Stimulated activated CD8-positive, alpha-beta memory T cell treated with anti-CD3 and anti-CD28 coated beads, Interleukin-12 subunit alpha, Interleukin-12 subunit beta, amount 100 ng/mL, for 1 hour (primary cell): ENCODE measurements at places on chromosomes 2 and 18.

GRCh38 chr2:12008425-12009061 lies 262.1 kb downstream of the LPIN1 start:
- no peak for DNase-seq

DNA sequence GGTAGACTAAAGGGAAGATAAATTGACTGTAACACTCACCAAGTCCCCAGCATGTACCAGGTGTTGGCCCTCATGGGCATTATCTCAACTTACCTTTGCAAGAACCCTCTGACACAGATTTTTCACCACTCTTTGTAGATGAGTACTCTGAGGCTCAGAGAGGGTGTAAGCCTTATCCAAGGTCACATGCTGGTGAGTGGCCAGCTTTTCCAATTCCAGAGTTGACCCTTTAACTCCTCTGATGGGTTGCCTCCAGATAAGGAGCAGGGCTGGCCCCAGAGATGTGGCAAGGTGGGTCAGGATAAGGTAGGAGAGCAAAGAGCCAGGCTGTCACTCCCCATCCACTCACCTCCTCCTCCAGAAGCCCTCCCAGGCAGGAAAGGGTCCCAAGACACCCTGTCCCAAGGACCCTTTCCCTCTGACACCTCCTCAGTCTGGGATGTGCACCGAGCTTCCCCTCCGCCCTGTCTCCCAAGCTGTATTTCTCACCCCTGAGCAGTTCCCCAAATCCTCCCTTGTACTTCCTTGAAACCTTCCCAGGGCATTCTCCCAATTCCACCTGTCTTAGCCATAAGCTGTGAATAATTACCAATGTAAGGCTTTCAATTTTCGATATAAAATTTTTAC lies 165.9 kb downstream of the ZFP36L2 start:
- DNase-seq: no peak

DNA sequence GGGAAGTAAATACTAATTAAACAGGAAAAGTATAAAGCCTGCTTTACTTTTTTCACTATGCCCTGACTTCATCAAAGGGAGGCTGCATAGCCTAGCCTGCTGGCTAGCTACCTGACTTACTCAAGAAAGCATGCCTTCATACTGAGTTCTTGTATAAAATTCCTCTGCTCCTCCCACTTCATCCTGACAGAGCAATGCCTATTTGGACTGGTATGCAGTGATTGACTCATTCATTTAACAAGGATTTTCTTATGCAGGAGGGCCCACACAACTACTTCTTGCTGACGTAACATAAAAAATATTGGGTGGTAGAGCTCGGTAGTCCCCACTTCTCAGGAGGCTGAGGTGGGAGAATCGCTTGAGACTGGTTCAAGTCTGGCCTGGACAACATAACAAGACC lies 70.5 kb downstream of the PRPF40A start:
- DNase-seq: no peak

GRCh38 chr2:48112911-48113680 lies 206.8 kb upstream of the FBXO11 start:
- no peak for DNase-seq

- no peak for DNase-seq
These were observed 474.7 kb upstream of the HS6ST1 start for GRCh38 chr2:128793404-128793803.

DNA sequence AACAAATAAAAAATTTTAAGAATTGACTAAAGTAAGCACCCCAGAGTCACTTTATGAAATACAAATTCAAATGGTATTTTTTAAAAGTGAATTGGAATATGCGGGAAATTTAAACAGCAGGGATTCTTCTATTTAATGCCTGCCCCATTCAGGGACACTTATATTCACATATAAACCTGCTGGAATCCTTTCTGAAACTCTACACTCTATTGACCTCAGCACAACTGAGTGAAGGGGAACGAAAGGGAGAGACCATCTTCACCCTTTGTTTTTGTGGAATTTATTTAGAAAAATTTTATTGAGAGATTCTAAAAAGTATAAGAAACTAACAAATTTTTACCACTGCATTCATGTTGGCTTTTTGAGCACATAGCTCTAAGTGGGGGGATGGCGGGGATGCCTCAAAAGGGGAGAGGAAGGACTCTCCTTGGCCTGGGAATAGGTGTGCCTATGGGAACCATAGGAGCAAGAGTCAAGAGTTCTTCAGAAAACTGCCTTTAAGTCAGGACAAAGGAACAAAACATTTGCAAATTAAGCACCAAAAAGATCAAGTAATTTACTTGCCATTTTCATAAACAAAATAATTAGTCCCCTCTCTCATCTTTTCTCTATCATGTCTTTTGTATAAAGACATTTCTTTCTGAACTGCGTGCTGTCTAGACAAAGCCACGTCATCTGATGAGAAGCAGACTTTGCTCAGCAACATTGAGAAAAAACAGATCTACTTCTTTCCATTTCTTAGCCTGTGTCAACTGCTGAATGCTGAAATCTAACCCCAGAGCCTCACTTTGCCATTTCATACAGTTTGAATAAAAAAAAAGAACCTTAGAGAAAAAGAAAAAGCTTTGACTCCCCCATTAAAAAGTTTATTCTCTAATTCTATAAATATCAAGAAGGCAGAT lies 21.6 kb upstream of the FLACC1 start:
- DNase-seq: no peak

- no peak for DNase-seq
These were observed 12.9 kb upstream of the MARCO start for GRCh38 chr2:118929059-118929458.

DNA sequence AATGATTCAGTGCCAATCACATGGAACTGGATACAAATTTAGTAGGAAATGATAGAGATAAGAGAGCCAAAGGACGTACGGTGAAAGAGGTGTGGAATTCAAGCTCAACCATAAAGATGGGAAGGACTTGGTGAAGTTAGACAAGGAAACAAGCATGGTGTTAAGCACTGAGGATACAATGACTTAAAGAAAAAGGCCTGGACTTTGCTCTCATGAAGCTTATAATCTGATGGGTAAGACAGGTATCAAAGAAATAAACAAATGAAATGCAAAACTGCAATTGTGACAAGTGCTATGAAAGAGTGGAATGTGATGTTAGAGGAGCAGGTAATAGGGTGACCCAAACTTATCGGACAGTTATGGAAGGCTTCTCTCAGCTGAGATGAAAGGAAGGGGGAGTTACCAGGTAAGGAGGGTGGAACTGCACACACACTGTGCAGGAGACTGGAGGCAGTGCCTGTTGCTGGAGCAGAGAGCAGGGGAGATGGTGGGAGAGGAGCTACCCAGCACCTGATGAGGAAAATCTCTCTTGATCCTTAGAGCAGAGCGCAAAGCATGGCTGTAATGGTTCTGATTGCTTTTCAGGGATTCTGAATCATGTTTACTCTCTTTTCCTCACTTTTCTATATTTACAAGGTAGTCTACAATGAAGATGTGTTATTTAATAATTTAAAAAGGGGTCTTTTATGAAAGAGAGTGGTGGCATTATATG lies 107.6 kb upstream of the BZW1 start:
- DNase-seq: no peak

GRCh38 chr2:178723786-178724346 lies 83.4 kb downstream of the TTN start:
- no peak for DNase-seq

- DNase-seq: no peak
These were observed 126.4 kb upstream of the HAAO start for GRCh38 chr2:42918671-42919318.

DNA sequence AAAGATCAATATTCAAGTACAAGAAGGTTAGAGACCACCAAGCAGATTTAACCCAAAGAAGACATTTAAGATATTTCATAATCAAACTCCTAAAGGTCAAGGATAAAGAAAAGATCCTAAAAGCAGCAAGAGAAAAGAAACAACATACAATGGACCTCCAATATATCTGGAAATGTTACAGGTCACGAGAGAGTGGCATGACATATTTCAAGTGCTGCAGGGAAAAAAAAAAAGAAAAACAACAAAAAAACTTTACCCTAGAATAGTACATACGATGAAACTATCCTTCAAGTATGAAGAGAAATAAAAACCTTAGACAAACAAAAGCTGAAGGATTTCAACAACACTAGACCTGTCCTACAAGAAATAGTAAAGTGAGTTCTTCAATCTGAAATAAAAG lies 91.5 kb upstream of the CD226 start:
- DNase-seq: no peak

DNA sequence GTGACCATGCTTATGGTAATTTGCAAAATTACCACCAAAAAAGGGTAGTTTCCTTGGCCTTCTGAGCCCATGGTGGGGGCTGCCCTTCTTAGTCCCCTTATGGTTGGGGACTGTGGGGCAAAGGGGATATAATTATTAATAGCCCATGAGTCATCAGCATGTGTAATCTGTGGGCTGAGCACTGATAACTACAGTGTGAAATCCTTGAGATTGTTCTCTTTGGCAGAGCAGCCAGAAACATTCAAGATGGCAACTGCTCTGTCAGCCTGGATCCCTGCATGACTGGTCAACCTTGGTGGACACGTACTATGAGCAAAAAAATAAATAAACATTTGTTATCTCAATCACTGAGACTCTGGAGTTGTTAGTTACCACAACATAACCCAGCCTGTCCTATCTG lies 61.3 kb downstream of the MGAT4A start:
- DNase-seq: no peak

- no peak for DNase-seq
These were observed 7.0 kb upstream of the SOX11 start for GRCh38 chr2:5685225-5685624.

DNA sequence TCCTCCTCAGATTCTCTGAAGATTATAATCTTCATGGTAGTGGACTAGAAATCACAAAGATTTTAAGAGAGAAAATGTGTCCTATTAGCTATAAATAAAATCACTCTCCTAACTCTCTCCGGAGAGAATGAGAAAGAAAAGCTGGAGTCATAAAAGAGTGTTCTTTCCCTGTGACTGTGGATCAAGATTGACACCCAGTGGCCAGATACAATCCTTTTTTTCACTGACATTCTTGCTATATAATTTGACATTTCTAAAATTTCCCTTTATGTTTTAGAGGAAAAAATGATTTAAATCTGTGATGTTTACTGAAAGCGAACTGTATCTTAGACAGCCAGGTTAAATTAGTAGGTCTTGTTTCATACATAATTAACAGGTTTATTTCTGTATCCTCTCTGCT lies 35.4 kb upstream of the LRP2 start:
- DNase-seq: no peak

- no peak for DNase-seq
These were observed 32.9 kb downstream of the ZC3H15 start for GRCh38 chr2:186518945-186519344.

DNA sequence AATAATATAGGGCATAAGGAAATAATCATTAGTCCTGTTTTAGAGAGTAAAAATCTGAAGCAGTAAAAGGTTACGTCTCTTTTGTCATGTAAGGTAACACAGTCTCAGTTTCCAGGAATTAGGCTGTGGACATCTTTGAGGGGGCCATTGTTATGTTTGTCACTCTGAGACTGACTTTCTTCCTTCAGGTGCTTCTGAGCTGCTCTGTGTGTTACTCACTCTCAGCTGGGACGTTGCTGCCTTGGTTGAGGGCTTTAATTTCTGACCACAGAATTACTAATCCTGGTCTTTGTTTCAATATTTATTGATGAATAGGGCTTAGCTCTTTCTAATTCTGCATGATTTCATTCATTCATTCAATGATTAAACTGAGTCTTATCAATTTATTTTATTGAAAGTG lies 55.9 kb upstream of the SLC38A11 start:
- no peak for DNase-seq

DNA sequence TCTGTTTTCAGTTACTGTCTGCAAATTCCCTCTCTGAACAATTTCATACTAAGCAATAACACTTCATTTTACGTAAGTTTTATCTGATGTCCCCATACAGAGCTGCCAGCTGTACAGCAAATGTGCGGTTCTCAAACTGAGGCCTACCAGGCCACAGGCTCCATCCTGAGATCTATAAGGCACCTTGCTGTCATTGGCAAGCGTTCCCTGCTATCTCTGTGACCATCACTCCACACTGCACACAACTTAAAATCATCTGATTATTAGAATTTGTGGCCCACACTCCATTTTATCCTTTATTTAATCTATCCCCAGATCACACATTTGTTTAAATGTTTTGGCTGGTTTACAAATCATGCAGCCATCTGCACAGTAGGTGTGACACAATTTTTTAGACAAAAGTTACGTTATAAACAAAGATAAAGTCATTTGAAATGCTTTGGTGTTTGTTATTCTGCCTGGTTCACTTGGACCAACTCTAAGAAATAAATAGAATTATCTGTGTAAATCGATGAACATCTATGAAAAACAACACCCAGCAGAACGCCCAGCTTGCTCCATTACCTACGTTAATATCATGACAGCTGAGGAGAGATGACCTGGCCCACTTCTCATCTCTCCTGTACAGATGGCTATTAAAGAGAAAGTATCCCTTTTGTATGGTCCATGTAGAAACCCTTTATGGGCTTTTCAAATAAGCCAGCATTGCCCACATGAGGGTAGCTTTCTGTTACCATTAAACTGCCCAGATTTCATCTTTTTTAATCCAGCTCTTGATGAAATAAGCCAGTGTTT lies 162.4 kb downstream of the ZNF521 start:
- DNase-seq: no peak

- no peak for DNase-seq
These were observed 164.1 kb downstream of the SLC8A1 start for GRCh38 chr2:40287773-40288172.

- DNase-seq: no peak
These were observed 40.7 kb upstream of the CABLES1 start for GRCh38 chr18:23094411-23095190.

DNA sequence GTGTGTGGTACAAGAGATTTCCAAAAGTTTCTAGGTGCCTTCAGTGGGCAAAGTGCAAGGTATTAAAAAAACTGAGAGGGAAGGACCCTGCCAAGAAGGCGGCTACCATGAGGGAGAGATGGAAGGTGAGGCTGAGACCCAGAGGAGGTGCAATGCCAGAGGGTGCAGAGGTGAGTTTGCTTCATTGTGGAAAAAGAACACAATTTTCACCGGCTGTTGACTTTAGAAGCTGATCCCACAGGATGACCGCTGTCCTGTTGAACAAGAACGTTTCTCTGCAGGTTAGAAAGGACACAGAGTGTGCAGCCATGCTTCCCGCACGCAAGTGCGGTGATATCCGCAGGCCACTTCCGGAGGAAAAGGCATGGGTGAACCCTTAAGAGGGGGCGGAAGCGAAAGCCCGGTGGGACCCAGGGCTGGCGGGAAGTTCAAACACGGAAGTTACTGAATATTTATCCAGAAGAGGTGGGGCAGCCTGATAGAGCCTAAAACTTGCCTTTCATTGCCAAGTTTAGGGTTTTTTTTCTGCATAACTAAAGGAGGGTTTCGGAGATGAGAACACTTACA lies 16.6 kb downstream of the SP110 start:
- DNase-seq: no peak

GRCh38 chr2:186919296-186919695 lies 70.3 kb upstream of the ZSWIM2 start:
- no peak for DNase-seq

GRCh38 chr18:6757931-6758330 lies 28.4 kb downstream of the ARHGAP28 start:
- DNase-seq: no peak

- DNase-seq: no peak
These were observed 73.3 kb upstream of the L3MBTL4 start for GRCh38 chr18:6487968-6488367.

DNA sequence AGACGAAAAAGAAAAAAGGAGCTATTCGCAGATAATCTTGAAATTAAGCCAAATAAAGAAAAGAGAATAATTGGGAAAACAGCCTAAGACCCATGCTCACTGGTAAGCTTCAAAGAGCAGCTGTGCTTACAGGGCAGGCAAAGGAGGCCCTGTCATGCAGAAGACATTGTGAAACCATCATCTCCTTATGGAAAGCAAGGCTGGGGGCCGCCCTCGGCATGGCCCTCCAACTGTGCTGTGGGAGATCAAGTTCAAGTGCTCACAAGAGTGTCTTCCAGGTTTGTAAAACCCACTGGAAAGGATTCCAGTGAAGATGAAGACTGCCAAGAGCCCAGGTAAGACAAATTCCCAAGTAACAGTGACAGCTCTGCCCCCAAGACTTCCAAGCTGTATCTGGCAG lies 32.2 kb downstream of the ACVR1 start:
- no peak for DNase-seq
